ENCODE measurements at places on chromosomes 7 and 10.

DNA sequence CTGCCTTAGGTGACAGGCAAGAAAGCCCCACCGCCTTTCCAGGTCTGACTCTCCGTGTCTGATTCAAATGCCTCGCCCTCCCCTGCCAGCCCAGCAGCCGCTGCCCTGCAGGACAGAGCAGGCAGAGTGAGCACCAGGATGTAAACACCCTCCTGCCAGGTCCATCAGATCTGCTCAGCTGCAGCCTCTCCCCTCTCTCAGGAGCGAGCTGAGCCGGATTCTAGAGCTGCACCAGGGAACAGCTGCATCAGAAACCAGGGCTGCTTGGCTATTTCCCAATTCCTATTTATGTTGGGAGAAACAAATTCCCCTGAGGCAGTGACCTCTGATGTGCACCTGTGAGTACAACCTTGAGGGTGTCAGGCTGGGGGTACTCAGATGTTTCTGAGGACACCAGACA is 121.5 kb upstream of the ZMIZ1 start:
- no peak for DNase-seq

DNA sequence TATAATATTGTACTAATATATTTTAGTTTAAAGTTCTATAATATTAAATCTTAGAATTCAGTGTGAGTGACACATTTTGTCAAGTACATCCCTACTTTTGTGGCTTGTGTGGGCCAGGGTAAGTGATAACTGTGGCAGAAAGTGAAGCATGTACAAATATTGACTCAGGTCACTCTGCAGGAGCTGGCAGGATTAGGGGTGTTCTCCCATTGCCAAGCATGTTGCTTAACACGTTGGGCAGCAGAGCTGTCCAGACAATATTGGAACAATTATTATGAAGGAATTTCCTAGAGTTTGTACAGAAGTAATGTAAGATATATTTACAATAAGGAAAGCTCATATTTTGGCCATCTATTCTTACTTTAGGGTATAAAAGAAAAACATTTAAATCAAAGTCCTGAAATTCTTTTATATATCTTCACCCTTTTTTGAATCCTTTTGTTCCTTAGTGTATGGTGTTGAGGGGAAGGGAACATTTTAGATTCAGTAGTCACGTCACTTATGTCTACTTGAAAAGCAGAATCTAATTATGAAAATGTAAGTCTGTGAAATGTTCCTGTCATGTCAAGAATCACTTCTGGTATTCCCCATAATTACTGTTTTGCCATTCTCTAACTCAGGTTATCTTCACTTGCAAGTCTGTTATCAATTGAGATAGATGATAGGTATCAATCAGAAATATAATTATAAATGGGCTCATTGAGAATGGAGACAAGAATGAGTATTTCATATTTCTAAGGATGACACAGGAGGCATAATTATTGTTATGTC is 4.0 kb downstream of the HDAC9 start:
- DNase-seq = no peak

GRCh38 chr10:22557321-22557720 is 157.1 kb downstream of the PIP4K2A start:
- no peak for DNase-seq

- DNase-seq = no peak
These were observed 31.6 kb upstream of the PBLD start for GRCh38 chr10:68364101-68364886.

DNA sequence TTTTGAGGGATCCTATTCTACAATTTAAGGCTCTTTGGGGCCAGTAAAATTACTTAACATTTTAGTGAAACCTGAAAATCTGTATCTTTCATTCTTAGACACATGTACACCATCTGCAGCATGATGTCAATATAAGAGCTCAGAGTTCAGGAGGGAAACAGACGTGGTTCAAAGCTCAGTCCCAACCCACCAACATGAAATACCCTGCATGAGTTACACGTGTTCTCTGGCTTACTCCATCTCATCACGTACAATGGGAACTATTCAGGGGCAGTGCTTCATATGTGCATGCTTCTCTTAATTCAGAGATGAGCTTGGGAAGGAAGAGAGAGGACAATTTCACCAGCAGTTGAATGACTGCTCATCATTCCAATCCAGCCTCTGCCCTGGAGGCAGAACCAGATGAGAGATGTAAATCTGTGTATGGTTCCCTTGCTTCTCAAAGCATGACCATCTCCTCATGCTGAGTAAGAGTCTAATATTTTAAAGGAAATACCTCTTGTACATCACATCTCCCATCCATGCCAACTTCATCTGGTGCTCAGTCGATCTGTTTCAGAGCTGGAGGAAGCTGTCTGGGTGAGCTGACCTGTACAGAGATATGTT is 29.0 kb upstream of the ADAM12 start:
- DNase-seq = no peak

DNA sequence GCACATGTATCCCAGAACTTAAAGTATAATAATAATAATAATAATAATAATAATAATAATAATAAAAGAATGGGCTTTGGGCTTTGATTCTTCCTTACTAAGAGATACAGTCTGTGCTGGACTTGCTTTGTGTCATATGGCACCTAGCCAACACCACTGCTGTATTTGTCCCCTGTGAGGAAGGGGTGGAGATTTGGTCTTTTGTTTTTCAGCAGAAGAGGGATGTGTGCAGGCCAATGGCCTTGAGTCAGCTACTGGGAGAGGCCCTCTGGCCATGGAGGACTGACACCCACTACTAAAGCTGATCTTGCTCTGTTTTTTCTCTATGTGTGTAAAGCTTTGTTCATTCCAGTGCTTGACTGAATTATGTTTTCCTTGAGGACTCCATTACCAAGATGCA is 573.0 kb upstream of the PCDH15 start:
- DNase-seq = no peak

DNA sequence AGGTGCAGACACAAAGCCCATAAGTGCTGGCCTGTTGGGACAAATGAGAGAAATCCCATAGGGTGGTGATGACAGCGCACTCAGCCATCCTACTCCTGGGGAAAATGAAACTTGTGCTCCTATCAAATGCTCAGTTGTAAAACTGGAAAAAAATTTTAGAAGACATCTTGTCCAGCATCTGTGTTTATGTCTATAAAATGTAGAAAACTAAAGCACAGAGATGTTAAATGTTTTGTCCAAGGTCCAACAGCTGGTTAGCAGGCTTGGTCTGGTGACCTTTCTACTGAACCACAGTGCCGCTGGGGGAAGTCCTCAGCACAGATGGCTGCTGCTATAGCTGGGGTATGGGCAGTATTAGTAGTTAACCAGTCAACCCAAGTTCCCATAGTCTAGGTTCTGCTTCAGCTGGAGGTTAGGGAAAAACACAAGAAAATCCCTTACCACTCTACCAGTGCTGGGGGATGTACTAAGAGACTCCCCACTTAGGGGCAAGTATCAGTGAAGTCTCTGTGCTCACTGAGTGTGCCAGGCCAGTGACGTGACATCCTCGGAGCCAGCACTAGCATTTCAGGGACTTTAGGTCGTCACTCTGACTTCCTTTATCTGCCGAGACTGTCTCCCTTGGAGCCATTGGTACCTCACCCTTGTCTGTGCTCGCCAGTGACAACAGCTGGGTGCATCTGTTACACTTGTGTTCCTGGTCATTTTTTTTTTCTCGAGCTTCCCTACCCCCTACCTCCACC is 1.9 kb downstream of the TSPAN33 start:
- DNase-seq = no peak

DNA sequence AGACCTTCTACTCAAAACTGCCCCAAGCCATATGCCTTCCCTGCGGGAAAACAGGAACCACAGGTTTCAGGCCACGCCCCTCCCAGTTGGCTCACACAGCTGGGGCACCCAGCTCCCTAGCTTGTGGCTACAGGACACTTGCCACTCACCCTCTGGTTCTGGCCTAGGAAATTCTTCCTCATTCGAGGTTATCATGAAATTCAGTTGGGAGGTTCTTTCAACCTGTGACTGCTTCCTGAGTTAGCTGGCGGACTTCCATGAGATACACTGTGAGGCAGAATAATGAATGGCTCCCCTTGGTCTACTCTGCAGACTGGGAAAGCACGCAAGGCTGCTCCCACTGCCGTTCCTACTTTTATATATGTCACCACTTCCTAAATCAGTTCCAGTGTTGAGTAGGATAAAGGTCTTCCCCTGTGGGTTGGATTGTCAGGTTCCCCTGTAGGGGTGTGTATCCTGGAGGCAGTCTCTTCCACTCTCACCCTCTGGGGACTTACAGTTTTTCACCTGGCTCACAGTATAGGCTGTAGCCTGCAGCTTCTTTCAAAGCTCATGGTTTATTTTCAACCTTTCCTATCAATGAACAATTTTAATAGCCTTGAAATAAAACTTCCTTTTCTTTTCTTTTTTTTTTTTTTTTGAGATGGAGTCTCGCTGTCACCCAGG is 37.0 kb downstream of the GPR22 start:
- no peak for DNase-seq

GRCh38 chr7:2542011-2542915 is 13.1 kb downstream of the BRAT1 start:
- DNase-seq = no peak

GRCh38 chr7:81447351-81447952 is 322.4 kb downstream of the HGF start:
- DNase-seq = no peak

DNA sequence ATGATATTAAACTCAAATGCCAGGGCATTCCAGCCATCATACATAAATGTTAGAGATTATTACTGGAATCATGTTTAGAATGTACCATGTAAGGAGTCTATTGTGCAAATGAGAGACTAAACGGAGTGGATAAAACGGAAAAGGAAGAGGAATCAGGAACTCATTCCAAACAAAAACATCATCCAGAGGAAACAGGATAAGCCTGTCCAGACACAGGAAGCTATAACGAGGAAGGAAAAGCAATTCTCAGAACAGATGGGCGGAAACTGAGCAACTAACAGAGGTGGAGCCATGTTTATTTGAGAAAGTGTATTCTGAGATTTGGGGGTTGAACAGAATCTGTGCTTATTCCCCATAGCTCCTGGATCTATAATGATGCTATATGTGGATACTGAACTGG is 52.3 kb upstream of the TRIM24 start:
- no peak for DNase-seq

DNA sequence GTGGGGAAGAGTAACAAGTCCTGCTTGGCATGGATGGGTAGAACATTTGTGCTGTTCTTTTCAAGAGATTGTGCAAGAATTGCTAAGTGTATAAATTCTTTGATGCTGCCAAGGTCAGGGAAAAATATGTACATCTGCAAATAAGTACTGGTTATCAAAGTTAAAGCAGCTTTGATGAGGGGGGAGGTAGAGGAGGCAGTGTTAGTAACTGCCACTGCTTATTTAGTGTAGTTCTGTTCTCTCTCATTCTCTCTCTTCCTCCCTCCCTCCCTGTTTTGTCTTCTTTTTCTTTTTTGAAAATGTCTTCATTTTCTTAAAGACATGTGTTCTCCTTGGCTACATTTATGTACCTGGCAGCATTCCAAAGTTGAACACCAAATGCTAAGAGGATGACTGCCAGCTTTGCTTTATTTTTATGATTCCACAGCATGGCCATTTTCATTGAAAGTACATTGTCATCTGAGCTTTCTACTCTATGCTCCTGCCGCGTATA is 18.6 kb downstream of the CACNB2 start:
- DNase-seq = no peak

GRCh38 chr7:100219271-100219737 is 445 bp upstream of the PVRIG start:
- DNase-seq = peak; percentile 14

DNA sequence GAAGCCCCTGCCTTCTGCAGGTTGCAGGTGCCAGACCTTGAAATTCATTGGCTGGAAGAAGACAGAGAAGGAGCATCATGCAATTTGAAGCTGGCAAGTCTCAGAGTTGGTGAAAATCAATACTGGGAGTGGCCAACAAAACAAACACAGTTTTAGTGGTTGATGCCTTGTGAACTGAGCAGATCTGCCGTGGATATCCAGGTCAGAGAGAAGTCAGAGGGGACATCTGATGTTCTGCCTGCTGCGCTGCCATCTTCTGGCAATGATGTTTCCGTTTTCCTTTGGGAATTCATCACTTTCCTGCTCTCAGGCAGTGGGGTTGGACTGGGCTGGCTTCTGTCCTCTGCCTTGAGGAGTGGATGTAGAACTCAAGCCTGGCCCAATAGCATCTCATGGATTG is 132.0 kb downstream of the RPS24 start:
- DNase-seq = no peak

- no peak for DNase-seq
These were observed 9.7 kb upstream of the ADCY1 start for GRCh38 chr7:45564485-45564884.

Measured in activated effector memory CD4-positive, alpha-beta T cell treated with Interleukin-2 at 50 U/mL for 16 hours (primary cell).